ENCODE measurements at places on chromosomes 3 and 15.
A peak's percentile ranks its signal among the peaks of the same experiment; 100 is the strongest.

DNA sequence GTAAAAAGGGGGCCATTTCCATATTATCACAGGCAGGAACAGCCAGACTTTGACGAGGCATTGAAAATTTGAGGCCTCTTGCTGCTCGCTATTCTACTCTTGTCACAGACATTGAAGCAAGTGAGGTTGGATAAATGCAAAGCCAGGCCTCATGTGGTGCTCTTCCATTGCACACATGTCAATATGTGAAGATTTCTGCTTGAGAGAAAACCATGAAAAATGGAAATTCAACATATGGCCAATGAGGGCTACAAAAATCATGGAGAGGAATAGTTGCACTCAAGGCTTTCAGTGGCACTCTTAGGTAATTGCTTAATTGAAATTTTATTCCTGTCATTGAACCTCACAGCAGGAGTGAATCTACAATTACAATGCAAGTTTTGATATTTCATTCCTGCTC, 185.6 kb upstream of the MBNL1 start:
- no peaks in the 10 kb centered on the region for H3K36me3 ChIP-seq
- no peak for DNase-seq
- H3K27ac ChIP-seq = no peak overlapping the region
- H3K4me1 ChIP-seq = no peaks in the 10 kb centered on the region
- no peaks in the 10 kb centered on the region for H3K27me3 ChIP-seq
- H3K4me3 ChIP-seq = no peak overlapping the region

- H3K27me3 ChIP-seq = peaks cover 83% of the 10 kb centered on the region
- no peaks in the 10 kb centered on the region for H3K36me3 ChIP-seq
- peak overlapping the region; percentile 31 for H3K4me3 ChIP-seq
- no peaks in the 10 kb centered on the region for H3K4me1 ChIP-seq
Observed at GRCh38 chr15:80251428-80252120, 439 bp downstream of the CTXND1 start.

GRCh38 chr3:21509731-21510470, 241.1 kb downstream of the ZNF385D start:
- no peaks in the 10 kb centered on the region for H3K36me3 ChIP-seq
- no peaks in the 10 kb centered on the region for H3K27me3 ChIP-seq
- H3K4me3 ChIP-seq = no peak overlapping the region
- H3K4me1 ChIP-seq = peaks cover 7% of the 10 kb centered on the region

DNA sequence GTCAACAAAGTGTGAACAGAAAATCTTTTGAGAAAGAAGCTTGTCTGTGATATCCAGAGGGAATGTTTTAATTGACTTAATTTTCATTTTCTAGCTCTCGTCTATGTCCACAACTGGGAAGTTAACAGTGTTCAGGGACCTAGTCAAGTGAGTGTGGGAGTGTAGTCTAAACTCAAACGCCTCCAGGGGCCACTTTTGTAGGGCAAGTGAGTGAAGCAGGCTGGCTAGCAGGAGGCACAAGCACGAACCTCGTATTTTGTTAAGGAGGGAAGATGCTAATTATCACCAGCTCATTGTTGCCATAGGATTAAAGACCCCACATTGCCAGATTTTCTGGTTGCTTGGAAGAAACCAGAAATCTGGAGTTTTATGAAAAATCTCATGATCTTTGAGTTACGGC, 135.8 kb downstream of the CPNE4 start:
- H3K4me1 ChIP-seq = peaks cover 23% of the 10 kb centered on the region
- H3K4me3 ChIP-seq = no peak overlapping the region
- no peaks in the 10 kb centered on the region for H3K36me3 ChIP-seq
- H3K27ac ChIP-seq = no peak overlapping the region
- H3K27me3 ChIP-seq = no peaks in the 10 kb centered on the region
- no peak for DNase-seq

DNA sequence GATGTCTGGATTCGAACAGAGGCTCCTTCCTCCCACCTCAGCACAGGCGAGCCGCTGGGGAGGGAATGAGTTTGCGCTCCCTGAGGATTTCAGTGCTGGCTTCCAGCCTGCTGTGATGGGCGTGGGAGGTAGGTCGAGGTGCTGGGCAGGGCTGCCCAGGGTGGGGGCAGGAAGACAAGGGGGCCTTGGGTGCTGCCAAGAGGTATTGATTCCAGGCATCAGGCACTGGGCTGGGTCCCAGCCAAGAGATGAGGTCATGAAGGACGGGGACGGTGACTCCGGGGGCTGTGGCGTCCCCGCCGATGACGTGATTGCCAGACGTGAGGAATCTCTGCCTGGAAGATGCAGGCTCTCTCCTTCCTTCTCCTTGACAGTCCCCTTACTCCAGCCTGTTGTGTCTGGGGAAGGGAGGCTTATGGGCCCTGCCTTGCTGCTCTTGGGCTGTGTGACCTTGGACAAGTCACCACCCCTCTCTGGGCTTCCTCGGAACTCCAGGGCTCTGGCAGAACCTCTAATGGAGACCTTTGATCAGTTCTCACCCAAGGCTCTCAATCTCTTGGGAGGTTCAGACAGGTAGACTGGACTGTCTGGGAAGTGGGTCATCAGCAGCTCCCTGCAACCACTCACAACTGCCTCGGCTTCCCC, 116.8 kb downstream of the FBLN2 start:
- H3K36me3 ChIP-seq = no peaks in the 10 kb centered on the region
- no peaks in the 10 kb centered on the region for H3K4me1 ChIP-seq
- no peak for DNase-seq
- H3K4me3 ChIP-seq = no peak overlapping the region
- no peak overlapping the region for H3K27ac ChIP-seq

- no peak overlapping the region for H3K4me3 ChIP-seq
- DNase-seq = peak; percentile 72
- H3K36me3 ChIP-seq = no peaks in the 10 kb centered on the region
- no peaks in the 10 kb centered on the region for H3K27me3 ChIP-seq
Observed at GRCh38 chr15:52496776-52497470, 31.8 kb downstream of the MYO5A start.

GRCh38 chr15:80778964-80779657, at the start of gene CEMIP:
CEMIP (plus strand) TSS chr15:80779370; CDS start chr15:80873880, 94,510 bp downstream.
- H3K4me3 ChIP-seq = peak within 1 kb of the TSS; percentile 76
- DNase-seq = peak; percentile 92
- no peak within 1 kb of the TSS for H3K27ac ChIP-seq
- peaks cover 17% of the 10 kb centered on the region for H3K36me3 ChIP-seq
- H3K4me1 ChIP-seq = peaks cover 33% of the 10 kb centered on the region

GRCh38 chr3:120114376-120114775, 20.1 kb upstream of the GSK3B start:
- no peak overlapping the region for H3K4me3 ChIP-seq
- H3K4me1 ChIP-seq = peaks cover 25% of the 10 kb centered on the region
- no peaks in the 10 kb centered on the region for H3K27me3 ChIP-seq
- peak overlapping the region; percentile 60 for H3K27ac ChIP-seq

DNA sequence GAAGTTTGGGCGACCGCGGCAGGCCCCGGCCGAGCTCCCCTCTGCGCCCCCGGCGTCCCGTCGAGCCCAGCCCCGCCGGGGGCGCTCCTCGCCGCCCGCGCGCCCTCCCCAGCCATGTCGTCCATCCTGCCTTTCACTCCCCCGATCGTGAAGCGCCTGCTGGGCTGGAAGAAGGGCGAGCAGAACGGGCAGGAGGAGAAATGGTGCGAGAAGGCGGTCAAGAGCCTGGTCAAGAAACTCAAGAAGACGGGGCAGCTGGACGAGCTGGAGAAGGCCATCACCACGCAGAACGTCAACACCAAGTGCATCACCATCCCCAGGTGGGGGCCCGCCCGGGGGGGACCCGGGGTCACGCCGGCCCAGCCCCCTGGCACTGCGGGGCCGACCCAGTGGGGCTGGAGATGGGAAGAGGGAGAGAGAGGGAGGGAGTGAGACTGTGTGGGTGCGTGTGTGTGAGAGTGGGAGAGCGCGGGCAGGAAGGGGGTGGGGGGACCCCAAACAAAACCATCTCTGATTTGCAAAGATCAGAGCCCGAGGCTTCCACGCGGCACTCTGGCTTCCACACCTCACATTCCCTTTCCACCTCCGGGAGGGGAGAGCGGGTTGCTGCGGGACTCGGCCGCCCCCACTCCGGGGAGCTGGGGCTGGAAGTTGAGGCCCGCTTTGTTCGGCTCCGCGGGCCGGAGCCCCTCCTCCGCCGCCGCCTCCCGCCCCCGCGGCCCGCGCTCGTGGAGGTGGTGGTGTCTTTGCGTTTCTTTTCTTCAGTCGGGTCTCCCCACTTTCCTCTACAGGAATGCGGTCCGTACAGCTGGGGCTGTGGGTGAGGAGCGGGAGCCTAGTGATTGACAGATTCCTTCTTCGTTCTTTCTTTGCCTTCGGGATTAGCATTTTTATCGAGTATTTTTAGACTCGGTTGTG, 898 bp downstream of the SMAD3 start:
- DNase-seq = peak; percentile 63
- H3K27ac ChIP-seq = peak overlapping the region; percentile 83
- peak overlapping the region; percentile 95 for H3K4me3 ChIP-seq
- H3K4me1 ChIP-seq = peaks cover 29% of the 10 kb centered on the region
- no peaks in the 10 kb centered on the region for H3K27me3 ChIP-seq

GRCh38 chr3:29397406-29397805, 116.5 kb downstream of the RBMS3 start:
- no peaks in the 10 kb centered on the region for H3K4me1 ChIP-seq
- H3K27me3 ChIP-seq = no peaks in the 10 kb centered on the region
- no peak overlapping the region for H3K27ac ChIP-seq
- H3K4me3 ChIP-seq = no peak overlapping the region
- 0 out of 2 replicates have a peak, but pooled peaks cover 2% of the 10 kb centered on the region for H3K36me3 ChIP-seq
- DNase-seq = no peak

DNA sequence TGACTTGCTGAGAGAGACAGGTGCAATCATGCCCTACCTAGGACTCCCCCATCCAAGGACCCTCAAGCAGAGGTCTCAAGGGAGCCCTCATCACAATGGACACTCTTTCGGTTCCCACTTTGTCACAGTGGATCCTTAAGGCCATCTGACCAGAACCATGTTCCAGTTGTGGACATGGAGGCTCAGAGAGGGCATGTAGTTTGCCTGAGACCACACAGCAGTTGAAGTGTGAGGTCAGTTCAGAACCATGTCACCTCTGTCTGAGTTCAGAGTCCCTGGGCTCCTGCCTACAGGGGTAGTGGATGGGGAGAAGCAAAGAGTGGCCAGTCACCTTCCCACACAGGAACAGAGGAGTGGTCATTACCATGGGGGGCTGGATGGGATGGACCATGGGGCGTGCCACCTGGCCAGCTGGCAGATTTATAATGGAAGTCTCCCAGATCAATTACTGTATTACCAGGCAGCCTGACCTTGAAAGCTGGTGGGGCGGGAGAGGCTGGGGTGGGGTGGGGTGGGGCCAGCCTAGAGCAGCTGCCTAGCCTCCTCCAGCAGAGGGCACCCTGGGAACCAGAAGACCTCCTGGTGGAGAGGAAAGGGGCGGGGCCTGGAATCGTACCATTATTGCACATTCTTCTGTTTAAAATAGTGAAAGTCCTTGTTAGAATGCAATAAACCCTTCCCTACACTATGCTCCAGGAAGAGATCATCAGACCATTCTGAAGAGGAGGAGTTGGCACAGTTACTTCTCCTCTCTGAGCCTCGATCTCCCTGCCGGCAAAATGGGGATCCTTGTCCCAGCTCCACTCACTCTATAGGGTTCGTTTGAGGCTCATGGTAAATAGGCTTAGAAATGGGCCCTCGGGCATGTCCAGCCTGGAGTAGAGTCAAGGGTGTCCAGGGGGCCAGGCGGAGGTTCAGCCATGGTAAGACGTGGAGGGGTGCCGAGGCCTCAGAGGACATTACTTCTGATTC, 26.9 kb upstream of the LINGO1 start:
- H3K27me3 ChIP-seq = peaks cover 46% of the 10 kb centered on the region
- no peak overlapping the region for H3K4me3 ChIP-seq
- no peaks in the 10 kb centered on the region for H3K36me3 ChIP-seq
- DNase-seq = peak; percentile 75
- no peak overlapping the region for H3K27ac ChIP-seq

- no peak for DNase-seq
- H3K4me1 ChIP-seq = no peaks in the 10 kb centered on the region
- no peak overlapping the region for H3K4me3 ChIP-seq
- H3K27me3 ChIP-seq = no peaks in the 10 kb centered on the region
Observed at GRCh38 chr3:134852893-134853351, 57.9 kb downstream of the EPHB1 start.

- no peak overlapping the region for H3K4me3 ChIP-seq
- H3K27me3 ChIP-seq = no peaks in the 10 kb centered on the region
- DNase-seq = no peak
- no peak overlapping the region for H3K27ac ChIP-seq
- no peaks in the 10 kb centered on the region for H3K4me1 ChIP-seq
Observed at GRCh38 chr15:27043770-27044169, 72.8 kb downstream of the GABRG3 start.

DNA sequence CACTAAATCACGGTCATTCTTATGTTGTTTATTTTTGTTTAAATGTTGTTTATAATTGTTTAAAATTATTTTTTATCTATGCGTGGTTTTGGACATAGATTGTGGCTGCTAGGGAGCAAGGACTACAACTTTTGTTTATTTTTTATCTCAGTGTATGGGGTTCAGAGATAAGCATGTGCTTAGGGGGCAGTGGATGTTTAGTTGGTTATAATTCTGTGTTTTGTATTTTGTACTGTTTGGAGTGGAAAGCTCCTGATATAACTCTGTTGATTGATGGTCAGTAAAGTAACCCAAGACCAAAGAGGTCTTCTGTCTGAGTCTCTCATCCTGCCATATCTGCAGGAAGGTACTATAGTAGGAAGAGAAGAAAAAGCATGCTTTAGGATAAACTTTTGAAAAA, 36.5 kb upstream of the NPHP3 start:
- H3K4me1 ChIP-seq = no peaks in the 10 kb centered on the region
- H3K27me3 ChIP-seq = no peaks in the 10 kb centered on the region
- no peak overlapping the region for H3K4me3 ChIP-seq
- no peak for DNase-seq
- no peaks in the 10 kb centered on the region for H3K36me3 ChIP-seq
- no peak overlapping the region for H3K27ac ChIP-seq

DNA sequence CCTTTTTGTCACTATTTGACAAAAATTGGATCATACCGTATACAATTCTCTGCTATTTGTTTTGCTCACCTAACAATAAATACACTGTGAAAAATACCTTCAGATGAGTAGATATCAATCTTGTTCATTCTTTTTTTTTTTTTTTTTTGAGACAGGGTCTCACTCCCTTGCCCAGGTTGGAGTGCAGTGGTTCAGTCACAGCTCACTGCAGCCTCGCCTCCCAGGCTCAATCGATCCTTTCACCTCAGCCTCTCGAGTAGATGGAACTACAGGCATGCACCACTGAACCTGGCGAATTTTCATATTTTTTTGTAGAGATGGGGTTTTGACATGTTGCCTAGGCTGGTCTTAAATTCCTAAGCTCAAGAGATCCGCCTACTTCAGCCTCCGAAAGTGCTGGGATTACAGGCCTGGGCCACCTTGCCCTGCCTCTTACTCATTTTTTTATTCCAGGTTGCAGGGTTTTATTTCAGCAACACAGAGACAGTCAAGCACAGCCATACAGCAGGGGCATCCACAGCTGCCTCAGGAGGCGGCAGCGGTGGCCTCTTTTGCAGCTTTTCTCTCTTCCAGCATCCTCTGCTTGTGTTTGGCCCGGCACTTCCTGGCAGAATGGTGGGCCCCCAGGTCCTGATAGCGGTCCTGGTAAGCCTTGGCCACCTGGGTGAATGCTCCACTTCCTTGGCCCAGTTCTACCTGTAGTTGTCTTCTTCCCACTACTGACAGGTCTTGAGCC, 51.2 kb upstream of the CGNL1 start:
- no peak overlapping the region for H3K4me3 ChIP-seq
- H3K4me1 ChIP-seq = peaks cover 20% of the 10 kb centered on the region
- H3K27me3 ChIP-seq = no peaks in the 10 kb centered on the region

Measured in GM23248 (cell line).